ENCODE measurements at places on chromosomes 6 and 20.
A peak's percentile ranks its signal among the peaks of the same experiment; 100 is the strongest.

DNA sequence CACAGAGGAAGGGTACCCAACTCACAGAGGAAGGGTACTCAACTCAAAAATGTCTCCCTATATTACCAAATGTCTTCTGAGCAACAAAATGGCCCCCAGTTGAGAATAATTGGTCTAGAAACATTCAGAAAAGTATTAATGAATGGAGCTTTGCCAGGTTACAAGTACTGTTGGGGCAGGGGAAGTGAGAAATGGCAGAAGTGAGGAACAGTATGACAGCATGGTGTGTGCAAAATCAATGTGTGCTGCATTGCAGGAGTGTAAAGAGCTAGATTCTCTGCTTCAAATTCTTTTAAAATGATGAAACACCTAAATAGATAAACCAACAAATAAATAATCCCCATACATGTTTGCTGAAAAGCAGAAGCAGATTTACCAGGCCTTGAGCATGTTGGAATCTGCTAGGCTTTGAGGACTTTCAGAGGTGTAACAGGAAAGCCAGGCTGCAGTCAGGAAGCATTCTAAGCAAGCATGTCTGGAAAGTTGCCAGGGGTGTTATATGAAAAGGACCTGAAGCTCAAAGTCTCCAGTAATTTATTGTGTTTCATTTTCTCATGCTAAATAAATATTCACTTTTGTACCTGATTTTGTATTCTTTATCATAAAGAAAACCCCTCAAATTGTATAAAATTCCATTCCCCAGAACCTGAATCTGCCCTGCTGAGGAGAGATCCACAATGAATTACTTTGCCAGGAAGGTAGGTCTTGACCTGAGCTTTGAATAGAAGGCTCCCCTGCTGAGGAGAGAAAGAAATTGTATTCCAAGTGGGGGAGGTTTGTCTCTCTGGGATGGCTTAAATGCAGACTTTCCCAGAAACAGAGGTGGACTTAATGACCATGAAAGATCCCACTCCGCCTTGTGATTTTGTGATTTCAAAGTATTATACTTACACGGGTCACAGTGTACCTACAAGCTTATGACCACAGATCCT is 265.0 kb upstream of the MARCKS start:
- DNase-seq, result no peak

DNA sequence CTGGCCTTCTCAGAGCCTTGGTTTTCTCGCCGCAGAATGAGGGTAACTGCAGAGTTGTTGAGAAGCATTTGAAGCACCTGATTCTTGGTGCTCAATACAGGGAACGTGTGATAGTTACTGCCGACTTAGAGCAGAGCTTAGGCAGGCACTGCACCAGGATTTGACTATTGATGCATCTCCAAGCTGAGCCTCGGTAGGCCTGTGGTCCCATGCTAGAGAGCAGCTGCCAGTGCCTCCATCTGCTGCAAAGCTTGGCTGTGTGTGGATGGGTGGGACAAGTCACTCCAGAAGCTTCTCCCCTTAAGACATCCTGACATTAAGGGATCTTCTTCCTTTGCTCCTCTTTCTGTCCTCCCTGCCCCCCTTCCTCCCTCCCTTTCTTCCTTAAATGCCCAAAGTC is 40.9 kb downstream of the FAM209B start:
- DNase-seq, result no peak

GRCh38 chr6:139325125-139325524 is 33.3 kb upstream of the TXLNB start:
- no peak for DNase-seq

GRCh38 chr20:10761786-10762185 is 88.0 kb upstream of the JAG1 start:
- DNase-seq, result no peak

GRCh38 chr6:33957892-33958525 is 154.2 kb upstream of the MLN start:
- DNase-seq, result no peak

GRCh38 chr20:11248687-11249638 is 575.2 kb upstream of the JAG1 start:
- no peak for DNase-seq

DNA sequence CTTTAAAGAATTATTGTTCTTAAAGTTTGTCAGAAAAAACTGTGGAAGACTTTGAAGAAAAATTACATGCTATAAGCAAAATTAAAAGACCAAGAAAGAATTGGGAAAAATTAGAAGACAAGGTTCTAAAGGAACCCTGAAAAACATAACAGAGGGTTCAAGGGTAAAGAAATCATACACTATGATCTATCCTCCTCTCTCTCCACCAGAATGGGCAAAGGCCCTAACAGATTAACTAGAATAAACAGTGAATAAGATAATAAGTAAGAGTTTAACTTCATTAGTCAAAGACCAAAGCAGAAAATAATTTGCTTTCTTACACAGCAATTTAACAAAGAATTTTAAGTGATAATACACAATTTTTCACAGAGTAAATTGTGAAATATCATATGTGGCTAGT is 201.2 kb upstream of the PDE10A start:
- no peak for DNase-seq

GRCh38 chr6:73798592-73798991 is 102.6 kb downstream of the CD109 start:
- DNase-seq, result peak; percentile 9

- no peak for DNase-seq
Measured at GRCh38 chr20:50813801-50814200, 18.9 kb downstream of the BCAS4 start.

- no peak for DNase-seq
Measured at GRCh38 chr6:120876424-120876823, 457.9 kb downstream of the TBC1D32 start.

DNA sequence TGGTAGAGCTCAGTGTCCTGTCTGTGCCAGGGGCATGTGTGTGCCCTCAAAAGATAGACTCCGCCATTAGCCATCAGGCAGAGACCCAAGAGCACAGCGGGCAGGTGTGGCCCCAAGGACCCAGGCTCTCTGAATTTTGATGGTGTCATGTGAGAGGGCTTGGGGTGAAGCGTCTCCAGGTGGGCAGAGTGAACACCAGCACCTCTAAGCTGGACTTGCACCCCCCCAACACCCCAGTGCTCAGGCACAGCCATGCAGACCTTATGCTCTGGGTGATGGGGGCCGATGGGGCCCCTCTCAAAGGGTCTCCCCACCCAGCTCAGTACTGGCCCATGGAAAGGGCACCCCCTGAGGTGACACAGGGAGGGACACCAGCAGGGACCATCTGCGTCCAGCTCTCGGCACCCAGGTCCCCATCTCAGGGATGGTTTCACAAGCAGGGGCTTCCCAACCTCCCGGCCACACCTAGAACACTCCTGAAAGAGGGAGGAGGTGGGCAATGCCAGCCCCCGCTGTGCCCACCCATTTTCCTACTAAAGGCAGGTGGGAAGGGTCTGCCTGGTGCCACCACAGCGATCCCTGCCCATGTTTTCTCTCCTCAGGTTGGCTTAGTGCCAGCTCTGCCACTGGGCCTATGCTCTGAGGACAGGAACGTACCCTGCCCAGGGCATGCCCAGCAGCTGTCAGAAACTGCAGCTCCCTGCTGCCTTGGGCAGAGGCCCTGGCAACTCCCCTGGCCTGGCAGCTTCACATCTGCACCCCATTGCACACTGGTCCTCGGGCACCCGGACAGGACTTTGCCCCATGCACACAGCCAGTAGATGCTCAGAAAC is 3.5 kb downstream of the CST7 start:
- no peak for DNase-seq

GRCh38 chr6:81761197-81761596 is 8.7 kb upstream of the TENT5A start:
- no peak for DNase-seq

- DNase-seq, result no peak
Measured at GRCh38 chr6:44868910-44869309, 459.2 kb upstream of the RUNX2 start.

DNA sequence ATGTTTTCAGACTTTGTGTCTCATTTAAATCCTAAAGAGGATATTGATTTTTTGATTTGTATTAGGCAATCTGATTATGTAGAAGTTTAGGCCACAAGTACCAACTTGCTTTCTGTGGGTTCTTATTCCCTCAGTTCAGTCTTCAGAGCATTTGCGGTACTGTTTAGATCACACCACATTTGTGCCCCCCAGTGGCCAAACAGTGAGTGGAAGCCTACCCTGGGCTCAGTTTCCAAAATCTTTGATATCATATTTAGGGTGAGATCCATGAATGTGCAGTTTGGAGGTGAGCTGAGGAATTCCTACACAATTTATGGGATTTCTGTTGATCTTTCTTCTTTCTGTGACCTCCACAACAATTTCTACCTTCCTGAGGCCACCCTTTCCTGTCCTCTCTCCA is 92.3 kb upstream of the FUT9 start:
- peak; percentile 13 for DNase-seq

- no peak for DNase-seq
Measured at GRCh38 chr6:164897523-164898235, 411.7 kb downstream of the C6orf118 start.

- no peak for DNase-seq
Measured at GRCh38 chr6:5468586-5468985, 207.3 kb downstream of the FARS2 start.

DNA sequence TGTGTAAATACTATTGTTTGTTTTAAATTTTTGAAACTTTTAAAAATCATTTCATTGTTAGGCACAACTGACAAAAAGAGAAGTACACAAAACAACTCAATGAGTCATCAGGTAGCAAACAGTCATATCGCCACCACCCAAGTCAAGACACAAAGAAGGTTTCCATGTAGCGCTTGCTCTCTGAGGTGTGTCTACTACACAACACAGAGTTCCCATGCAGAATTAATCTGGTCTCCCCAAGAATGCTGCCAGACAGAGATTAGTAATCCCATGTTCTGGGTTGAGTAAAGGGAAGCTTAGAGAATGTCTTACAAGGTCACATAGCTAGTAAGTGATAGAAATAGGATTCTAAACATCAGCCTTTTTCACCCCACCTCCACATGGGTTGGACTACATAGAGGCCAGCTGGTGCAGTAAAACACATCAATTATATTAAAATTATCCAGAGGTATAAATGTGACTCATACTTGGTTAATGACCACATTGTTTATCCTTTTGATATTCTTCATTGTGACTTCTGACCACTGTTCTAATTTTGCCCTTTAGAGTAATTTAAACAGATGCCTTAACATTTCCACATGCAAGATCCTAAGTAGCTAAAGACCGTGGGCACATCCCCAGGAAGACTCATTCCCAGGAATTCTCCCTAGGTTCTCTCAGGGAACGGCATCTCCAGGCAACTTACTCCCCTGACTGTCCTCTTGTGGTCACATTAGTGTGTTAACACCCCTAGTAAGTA is 413.5 kb downstream of the PRKN start:
- no peak for DNase-seq

Data from erythroblast (primary cell).